ENCODE measurements at places on chromosomes 5 and 9.

- DNase-seq, result no peak
Measured at GRCh38 chr5:31130676-31131075, 62.8 kb upstream of the CDH6 start.

- no peak for DNase-seq
Measured at GRCh38 chr5:134249469-134250379, 23.9 kb upstream of the PPP2CA start.

DNA sequence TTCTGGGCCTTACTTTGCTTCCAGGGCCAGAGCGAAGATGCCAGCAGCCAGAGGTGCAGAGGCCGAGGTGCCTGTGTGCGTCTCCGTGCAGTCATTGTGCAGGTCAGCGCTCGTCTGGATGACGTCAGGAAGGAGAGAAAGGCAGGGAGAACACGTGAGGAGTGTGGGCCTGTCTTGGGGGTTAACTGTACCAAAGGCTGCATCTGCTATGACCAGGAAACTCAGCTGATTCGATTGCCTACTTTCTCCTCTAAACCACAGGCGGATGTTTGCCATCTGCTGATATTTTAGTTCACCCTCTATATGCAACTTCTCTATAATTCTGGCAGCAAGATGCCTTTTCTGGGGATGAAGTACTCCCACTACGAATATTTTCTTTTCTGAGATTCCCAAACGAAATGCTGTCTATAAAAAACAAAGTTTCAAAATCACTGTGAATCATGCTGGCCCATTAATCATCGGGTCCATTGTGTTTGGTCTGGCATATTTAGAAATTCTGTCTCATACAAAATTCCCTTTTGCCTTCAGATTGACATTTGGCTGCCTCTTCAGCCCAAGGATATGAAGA, 24.8 kb downstream of the PCSK1 start:
- DNase-seq, result no peak

- no peak for DNase-seq
Measured at GRCh38 chr5:60551829-60552228, 148.1 kb downstream of the DEPDC1B start.

GRCh38 chr5:157354800-157355199, 88.9 kb downstream of the CYFIP2 start:
- no peak for DNase-seq

Data from cortex of kidney (tissue), 1 donor.